ENCODE measurements at places on chromosomes 16 and 17.
A peak's percentile ranks its signal among the peaks of the same experiment; 100 is the strongest.

DNA sequence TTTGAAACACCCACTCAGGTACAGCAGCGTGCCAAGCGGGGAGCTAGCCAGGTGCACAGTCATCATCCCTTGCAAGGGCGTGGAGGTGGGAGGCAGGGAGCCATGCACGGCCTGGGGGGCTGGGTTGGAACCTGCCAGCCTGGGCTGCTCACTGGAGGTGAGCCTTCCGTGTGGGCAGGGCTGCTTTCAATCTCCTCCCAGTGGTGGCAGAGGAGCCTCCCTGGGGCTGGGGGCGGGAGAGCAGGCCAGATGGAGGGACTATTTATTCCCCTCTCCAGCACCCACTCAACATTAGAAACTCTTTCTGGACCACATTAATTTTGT, 90.3 kb downstream of the KATNIP start:
- DNase-seq = no peak

DNA sequence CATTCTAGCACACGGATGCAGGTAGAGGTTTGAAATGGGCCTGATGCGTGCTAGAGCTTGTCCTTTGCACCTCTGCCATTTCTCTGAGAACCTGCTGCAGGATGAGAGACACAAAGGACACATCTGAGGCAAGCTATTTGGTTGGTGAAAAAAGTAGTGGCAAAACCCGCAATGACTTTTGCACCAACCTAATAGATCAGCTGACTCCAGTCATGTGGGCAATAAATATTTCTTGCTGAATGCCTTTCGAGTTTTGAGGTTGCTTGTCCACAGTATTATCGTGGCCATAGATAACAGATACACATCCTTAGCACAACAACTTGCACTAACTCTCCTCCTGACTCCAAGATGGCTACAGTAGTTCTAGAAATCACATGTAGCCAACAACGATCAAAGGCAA, 57.8 kb upstream of the ZNF423 start:
- no peak for DNase-seq

DNA sequence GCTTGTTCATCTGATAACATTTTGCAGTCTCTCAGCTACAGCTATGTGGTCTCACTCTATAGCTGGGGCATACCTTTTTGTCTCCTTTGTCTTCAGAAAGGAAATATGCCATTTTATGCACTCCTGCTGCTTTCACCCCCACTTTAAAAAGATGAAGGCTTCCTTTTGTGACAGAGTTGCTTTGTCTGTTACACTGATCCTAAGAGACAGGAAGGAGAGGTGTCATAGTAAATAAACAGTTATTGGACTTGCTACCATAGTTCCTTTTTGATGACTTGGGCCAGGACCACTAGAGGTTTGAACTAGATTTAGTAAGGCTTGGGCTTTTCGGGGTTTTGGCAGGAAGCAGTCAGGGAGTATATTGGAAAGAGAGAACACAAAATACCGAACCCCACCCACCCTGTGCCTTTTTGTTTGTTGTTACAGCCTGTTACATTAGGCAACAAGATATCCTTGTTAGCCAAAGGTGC, 1.8 kb upstream of the METTL9 start:
- no peak for DNase-seq

- no peak for DNase-seq
Measured at GRCh38 chr16:67886387-67886786, 1.7 kb downstream of the NRN1L start.

DNA sequence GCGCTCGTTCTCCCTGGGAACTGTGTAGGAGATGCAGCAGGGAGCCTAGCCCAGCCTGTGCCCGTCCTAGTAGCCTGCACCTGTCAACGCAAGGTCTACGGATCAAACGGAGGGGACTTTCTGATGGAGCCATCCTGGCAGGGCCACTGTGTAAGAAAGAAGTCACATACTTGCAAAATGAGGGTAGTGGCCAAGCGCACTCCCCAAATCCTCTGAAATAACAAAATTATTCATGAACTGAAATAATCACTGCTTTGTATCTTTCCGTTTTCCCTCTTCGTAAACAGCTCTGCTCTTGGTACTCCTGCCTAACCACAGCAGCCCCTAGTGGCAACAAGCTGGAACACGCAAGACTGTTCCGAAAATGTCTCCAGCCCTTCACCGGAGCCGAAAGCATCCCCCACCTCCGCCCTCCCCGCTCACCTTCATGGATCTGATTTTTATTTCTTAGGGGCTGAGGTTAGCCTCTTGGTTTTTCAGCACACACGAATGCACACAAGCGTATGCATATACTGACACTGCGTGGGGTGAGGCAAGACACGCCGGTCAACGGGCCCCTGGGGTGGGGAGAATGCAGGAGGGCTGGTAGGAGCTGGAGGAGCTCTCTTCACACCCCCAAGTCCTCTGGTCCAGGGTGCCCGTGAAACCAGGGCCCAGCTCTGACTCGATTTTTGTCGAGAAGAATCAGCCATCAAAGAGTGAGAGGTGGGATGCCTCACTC, 100.8 kb downstream of the ABCC12 start:
- peak; percentile 39 for DNase-seq

- DNase-seq = no peak
Measured at GRCh38 chr17:50890675-50891516, 24.7 kb upstream of the TOB1 start.

- no peak for DNase-seq
Measured at GRCh38 chr16:1691956-1692355, 13.9 kb downstream of the JPT2 start.

GRCh38 chr17:28130472-28130871, 88.0 kb downstream of the NLK start:
- DNase-seq = no peak

DNA sequence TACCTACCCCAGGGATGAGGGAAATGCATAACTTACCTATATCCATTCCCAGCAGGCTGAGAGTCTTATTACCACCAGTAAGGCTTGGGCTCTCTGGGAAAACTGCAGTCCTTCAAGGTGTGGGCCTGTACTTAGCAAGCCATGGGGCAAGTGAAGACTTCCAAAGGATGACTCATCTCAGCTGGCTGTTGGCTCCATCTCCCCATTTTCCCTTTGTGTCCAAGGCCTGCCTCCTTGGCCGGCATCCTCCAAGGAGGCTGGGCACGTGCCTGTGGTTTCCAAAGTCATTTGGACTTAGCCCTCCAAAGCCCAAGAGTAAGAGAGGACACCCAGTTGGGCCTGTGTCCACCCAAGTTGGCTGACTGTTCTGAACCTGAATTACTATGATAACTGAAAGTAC, 89.8 kb downstream of the TMEM100 start:
- DNase-seq = no peak

GRCh38 chr17:17675925-17676534, 5.2 kb upstream of the RAI1 start:
- DNase-seq = no peak

GRCh38 chr17:60729854-60730253, 52.2 kb downstream of the BCAS3 start:
- DNase-seq = no peak

DNA sequence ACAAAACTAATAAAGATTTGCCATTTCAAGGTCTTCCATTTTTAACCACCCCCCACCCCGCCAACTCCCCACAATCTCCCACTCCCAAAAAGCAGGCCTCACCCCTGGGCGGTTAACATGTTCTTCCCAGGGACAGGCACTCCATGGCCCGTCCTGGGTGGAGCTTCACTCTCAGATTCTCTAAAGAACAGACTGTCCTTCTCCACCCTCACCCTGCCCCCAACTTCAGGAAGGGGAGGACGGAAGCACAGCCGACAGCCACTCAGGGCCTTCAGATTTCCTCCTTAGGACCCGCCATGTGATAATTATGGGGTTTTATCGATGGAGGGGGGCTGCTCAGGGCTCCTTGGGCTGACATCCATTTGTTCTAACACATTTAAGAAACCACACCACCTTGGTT, 61.9 kb downstream of the ZFHX3 start:
- DNase-seq = no peak

DNA sequence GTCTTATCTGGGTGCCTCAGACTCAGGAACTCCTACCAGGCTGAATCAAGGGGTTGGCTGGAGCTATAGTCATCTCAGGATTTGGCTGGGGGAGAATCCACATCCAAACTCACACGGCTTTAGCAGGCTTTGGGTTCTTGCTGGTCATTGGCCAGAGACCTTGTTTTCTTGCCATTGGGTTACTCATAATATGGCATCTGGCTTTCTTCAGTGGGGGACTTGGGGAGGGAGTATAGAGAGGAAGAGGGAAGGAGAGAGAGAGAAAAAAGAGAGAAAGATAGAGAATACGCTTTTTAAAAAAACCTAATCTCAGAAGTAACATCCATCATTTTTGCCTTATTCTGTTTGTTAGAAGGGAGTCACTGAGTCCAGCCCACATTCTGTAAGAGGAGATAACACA, 191.5 kb upstream of the SHISA6 start:
- no peak for DNase-seq

GRCh38 chr17:64025732-64026294, 5.4 kb upstream of the ICAM2 start:
- DNase-seq = peak; percentile 92

DNA sequence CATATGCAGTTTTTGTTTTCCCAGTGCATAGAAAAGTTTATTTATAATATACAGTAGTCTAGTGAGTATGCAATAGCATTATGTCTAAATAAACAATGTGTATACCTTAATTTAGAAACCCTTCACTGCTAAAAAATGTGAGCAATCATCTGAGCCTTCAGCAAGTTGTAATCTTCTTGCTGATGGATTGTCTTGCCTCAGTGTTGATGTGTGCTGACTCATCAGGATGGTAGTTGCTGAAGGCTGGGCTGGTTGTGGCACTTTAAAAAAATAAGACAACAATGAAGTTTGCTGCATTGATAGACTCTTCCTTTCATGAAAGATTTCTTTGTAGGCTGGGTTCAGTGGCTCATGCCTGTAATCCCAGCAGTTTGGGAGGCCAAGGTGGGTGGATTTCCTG, 13.9 kb upstream of the CAPNS2 start:
- DNase-seq = no peak
